Natural killer cell treated with Interleukin-12 subunit alpha and Interleukin-12 subunit beta and Interleukin-15 and Interleukin-18, amount 100 ng/mL, for 72 hours (primary cell): ENCODE measurements at places on chromosomes 1 and 21. TPM values are rescaled to one million over a fixed set of nuclear protein-coding genes. Genes with fewer than 3 reads are reported as not detected.

The RCSD1 gene
- 30.9 TPM for total RNA-seq

The DRAM2 gene
- total RNA-seq = 22.5 TPM

The EPB41 gene
- 50.7 TPM for total RNA-seq

GRCh38 chr1:242811092-242811840 is 286.8 kb upstream of the PLD5 start:
- DNase-seq = no peak

GRCh38 chr21:44331650-44332307 is 7.4 kb downstream of the CFAP410 start:
- DNase-seq = no peak

- DNase-seq = no peak
These were observed 44.5 kb upstream of the CCDC190 start for GRCh38 chr1:162905174-162906158.

DNA sequence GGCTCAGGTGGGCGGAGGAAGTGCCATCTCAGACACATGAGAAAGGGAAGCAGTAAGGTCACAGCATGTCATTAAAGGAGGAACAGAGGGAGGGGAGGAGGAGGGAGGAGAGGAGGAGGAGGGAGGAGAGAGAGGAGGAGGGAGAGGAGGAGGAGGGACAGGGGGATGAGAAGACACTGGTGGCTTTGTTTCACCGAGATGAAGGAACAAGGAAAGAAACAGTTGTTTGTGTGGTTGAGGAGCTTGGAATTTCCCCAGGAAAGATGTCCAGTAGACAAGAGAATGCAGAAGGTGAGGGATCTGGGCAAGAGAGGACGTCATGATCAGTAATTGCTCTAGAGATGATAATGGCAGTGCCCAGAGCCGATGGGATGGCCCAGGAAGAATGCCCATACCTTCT is 97.7 kb downstream of the AJAP1 start:
- DNase-seq = no peak

- no peak for DNase-seq
These were observed 95.4 kb upstream of the GUCA2B start for GRCh38 chr1:42057800-42058199.

DNA sequence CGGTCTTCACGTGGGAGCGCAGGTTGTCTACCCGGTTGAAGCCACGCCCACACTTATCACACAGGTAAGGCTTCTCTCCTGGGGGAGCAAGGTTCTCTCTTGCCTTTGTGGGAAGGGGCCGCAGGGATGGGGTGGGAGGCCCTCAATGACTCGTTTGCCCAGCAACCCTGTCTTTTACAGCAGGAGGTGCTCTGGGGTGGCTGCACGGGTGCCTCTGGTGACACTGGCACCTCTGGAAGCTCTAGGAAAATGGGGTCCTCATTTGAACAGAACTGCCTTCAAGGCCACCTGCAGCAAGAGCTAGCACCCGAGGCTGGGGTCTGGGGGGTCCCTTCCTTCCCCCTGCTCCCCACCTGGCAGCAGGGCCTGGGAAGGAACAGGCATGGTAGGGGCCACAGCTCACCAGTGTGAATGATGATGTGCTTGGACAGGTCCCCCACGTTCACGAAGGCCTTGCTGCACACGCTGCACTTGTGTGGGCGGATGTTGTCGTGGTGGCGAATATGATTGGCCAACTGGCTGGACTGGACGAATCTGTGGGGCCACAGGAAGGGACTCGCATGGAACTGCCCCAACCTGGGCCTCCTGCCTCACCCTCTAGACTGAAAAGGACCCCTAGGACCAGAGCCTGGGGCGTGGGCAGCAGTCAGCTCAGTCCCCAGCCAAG is 33.1 kb downstream of the ZBTB17 start:
- no peak for DNase-seq
